Activated naive CD4-positive, alpha-beta T cell treated with anti-CD3 and anti-CD28 coated beads, Interleukin-2, amount 50 U/mL, for 72 hours (primary cell): ENCODE measurements at places on chromosomes 11 and 22.

DNA sequence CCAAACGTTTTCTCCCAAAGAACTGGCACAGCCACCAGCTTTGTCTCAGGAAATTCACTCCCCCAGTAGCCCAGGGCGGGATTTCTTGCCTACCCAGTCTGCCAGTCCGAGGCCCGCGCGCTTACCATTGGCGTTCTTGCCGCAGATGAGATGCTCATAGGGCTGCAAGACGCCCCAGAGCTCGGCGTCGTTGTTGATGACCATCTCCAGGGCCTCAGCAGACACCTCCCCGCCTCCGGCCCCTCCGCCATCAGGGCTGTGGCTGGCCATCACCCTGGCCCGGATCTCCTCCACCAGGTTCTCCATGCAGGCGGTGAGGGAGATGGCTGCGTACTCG is 1.3 kb downstream of the ABTB2 start:
- DNase-seq: no peak

GRCh38 chr22:25114369-25115362 is 85.0 kb upstream of the CRYBB3 start:
- DNase-seq: no peak

DNA sequence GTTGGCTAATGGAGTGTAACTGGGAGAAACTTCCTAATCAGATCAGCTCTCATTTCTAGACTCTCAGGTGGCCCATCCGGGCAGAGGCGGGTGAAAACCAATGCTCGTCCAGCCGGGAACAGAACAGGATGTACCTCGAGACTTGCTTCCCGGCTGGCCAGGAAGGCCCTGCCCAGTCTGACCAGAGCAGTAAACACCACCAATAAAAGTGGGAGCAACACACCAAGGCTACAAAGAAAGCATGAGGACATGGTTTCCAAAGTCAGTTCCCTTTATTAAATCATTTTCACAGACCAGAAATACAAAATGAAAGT is 940 bp upstream of the TNKS1BP1 start:
- no peak for DNase-seq

GRCh38 chr11:12434325-12434654 is 56.9 kb downstream of the PARVA start:
- no peak for DNase-seq

DNA sequence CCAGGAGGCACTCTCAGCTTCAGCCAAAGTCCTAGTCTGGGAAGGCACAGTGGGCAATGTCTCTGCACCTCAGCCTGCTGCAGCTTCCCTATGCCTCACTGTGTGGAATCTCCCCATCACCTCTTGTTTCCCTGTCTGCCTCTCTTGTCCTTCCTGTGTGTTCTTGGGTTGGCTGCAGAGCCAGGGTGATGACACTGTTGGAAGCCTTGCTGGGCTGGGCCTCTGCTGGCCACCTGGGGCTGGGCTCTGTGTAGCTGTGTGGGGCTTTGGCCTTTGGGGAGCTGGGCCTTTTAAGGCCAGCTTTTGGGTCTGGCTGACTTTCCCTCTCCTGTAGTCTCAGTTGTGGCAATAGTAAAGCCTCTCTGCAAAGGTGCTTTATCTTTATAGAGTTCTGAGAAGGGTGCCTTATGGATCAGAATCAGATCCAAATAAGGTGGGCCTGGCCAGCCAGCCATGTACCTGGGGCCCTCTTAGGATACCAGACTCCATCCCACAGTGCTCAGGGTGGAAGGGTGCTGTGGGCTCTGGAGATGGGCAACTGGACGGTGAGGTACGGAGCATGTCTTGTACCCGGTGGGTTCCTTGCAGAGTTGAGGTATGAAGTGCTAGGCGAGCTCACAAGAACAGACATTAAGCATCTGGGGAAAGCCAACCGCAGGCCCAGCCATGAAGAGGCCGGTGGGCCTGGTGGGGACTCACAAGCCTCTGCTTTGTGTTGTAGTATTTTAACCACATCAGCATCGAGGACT is 10.3 kb upstream of the RANBP1 start:
- DNase-seq: no peak

- DNase-seq: no peak
Observed at GRCh38 chr22:43226377-43227238, 39.7 kb upstream of the TTLL12 start.

DNA sequence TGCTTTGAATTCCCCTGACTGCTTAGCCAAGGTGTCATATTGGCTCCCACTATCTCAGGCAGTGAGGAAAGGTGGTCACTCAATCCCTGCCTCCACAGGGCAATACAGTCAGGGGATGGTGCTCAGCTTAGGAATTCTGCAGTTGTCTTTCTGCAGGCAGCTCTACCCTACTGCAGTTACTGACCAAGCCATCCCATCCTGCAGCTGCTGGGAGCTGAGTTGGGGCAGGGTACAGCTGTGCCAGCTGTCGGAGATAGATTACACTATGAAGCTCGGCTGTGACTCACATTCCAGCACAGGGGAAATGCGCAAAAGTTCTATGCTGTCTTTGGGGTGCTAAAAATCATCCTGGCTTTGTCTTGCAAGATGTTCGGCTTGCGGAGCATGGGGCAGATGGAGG is 4.4 kb upstream of the DAGLA start:
- no peak for DNase-seq

DNA sequence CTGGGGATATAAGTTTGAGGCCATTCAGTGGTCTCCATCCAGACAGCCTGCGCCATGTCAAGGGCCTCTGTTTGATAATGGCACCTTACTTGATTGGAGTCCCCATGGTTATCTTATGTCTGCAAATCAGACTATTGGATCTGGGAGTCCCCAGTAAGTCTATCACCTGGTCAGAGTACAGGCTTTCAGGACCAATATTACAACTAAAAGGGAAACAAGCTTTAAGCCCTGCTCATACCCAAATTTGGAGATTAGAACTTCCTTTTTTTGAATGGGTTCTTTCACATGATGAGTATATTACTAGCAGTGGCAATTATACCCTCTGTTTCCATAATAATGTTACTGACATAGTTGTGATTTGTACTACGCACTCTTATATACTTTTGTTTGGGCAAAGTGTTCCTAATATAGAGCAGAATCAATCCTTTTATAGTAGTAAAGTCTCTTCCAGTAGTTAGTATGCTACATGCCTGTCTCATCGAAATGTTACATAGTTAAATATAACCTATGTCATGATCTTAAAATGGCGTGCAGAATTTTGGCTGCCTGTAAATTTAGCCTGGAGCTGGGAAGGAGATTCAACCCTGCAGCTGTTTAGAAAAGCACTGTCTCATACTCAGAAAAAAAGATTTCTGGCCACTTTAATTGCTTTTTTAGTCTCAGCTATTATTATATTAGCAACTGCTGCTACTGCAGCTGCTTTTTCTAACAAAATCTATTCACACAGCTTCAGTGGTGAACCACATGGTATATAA is 4.9 kb downstream of the MS4A15 start:
- DNase-seq: no peak

DNA sequence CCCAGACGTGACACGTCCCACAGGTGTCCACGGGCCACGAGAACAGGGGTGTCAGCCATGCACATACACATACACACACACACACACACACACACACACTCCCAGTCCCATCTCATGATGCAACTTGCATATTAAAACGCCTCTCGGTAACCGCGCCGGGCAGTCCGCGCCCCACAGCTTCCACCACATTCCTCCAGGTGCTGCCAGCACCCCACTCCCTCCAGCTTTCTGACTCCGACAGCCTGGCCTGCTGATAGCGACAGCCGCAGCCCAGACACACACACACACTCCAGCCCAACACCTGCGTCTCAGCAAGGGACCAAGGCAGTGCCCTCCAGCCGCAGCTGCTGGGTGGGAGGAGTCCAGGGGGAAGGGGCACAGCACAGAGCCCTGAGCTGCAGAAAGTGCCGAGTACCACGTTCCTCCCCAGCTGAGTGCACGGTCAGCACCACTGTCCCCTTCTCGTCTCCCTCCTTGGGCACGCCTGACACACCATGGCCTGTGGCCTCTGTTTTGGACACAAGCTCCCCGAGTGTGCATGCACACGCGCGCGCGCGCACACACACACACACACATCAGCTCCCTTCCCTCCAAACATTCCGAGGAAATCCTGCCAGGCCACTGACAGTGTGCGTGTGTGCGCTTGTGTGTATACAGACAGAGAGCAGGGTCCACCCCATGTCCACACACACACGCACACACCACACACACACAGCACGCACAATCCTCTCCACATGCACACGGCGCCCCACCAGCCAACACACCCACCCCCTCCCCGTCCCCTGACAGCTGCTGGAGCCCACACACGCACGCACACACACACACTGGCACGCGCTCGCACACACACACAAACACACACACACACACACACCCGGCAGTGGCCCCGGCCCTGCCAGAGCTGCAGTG is 1.2 kb downstream of the ELFN2 start:
- no peak for DNase-seq

DNA sequence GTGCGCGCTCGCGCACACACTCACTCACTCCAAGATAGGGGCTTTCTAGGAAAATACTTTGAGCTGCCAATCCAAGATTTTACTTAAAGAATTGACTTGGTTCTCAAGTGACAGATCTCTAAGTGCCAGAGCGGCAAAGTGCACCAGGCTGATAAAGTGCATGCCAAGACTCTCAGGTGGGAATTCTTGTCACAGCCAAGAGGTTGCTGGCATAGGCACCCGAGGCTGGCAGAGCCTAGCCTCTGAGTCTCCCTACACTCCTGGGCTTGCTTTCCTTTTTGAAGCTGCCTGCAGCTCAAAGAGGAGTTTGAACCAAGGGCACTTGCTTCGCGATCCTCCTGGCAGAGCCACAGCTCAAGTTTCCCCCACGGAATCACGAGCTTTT is 2.5 kb upstream of the ADM start:
- DNase-seq: no peak

GRCh38 chr11:86291466-86292262 is 10.4 kb upstream of the HIKESHI start:
- peak; percentile 71 for DNase-seq

GRCh38 chr11:56706486-56706885 is 7.6 kb downstream of the OR9G1 start:
- no peak for DNase-seq

DNA sequence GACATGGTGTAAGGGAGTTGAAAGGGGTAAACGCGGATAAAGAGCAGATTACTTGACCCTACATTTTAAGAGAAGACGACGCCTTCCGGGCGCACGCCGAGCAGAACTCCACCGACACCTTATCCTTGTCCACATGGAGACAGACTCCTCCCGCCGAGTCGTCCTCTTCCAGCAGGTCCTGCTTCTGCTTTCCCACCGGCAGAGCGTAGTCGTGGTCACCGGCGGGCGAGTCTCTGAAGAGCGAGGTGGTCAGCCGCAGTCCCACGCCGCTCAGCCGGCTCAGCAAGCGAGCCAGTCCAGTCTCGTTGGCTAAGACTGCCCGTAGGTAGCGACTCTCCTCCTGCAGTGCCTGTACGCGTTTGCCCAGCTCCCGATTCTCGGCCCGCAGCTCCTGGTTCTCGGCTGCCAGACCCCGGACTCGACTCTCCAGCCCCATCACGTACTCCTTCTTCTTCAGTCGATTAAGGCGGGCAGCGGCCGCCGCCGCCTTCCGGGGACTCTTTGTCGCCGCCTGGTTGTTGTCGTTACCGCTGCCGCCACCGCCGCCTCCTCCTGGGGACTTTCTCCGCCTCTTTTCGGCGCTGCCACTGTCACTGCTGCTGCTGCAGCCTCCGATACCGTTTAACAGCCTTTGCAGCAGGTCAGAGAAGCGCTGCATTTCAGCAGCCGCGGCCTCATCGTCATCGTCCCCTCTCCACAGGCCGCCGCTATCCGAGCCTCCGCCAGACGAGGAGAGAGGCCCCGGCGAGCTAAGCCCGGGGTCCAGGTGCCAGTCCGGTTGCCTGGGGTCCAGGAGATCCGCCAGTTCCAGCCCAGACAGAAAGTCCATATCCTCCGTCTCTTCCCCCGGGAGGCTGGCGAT is 945 bp downstream of the CREBZF start:
- peak; percentile 83 for DNase-seq

GRCh38 chr11:91996526-91996925 is 228.1 kb upstream of the FAT3 start:
- DNase-seq: no peak

GRCh38 chr11:117919341-117919740 is 9.9 kb downstream of the TMPRSS13 start:
- DNase-seq: no peak

DNA sequence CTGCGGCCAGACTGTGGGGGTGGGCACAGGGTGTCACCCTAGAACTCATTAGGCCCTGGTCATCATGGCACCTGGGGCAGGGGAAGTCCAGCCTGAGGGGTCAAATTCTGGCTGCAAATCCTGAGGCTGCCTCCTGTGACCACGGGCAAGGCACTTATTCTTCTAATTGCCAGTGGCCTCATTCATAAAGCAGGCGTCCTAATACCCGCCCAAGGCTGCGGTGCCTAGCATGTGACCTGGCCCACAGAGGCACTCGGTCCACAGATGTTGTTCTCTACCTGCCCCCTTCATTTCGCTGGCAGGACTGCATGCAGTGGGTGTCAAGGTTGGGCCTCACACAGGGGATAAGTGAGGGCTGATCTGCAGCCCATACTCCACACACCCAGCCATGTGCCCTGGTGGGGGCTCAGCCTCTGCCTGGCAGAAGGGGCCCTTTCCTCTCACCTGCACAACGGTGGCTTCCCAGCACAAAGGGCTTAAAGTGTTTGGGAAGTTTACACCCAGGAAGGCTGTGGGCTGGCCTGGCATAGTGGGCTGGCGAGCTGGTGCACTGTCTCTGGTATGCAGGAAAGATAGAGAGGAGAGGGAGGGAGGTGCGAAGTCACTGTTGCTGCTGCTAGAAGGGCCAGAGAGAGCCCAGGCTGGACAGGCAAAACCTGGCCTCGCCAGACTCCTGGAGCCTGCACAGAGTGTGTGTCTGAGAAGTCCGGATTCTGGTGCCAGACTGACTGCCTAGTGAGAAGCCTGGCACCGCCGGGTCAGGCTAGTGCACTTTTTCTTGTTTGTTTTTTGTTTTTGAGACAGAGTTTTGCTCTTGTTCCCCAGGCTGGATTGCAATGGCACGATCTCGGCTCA is 3.2 kb downstream of the MPST start:
- no peak for DNase-seq

DNA sequence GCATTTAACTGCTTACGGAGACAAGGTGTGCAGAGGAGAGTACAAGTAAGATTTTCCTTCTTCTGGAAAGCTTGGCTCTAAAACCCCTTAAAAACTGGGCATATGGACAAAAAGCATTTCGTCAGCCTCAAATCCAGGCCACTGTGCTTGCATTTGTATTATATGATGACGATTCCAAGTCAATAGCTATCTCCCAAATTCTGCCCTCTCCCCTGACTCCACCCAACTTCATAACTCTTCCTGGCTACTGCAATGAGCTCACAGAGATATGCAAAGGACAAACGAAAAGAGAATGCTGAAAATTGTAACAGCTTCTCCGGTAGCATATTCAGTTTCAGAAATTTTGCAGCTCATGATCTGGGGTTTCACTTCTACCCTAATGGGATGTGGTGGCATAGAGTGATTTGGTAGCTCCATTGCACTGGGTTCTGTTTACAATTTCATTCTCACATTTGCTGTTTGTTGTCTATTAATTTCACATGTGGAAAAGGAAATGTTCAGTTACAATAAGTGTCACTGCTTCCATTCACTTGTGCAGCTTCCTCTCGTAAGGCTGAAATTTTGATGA is 45.6 kb upstream of the CHRM4 start:
- DNase-seq: no peak
